ENCODE measurements at places on chromosomes 6 and 20. TPM values are rescaled to one million over a fixed set of nuclear protein-coding genes. Genes with fewer than 3 reads are reported as not detected.

The VNN1 gene
- not detected for total RNA-seq

- DNase-seq, result peak; percentile 18
Observed at GRCh38 chr20:34363465-34364222, 571 bp downstream of the ITCH start.

GRCh38 chr6:42571611-42572342 is 7.9 kb downstream of the UBR2 start:
- no peak for DNase-seq

- peak; percentile 70 for DNase-seq
Observed at GRCh38 chr6:15987569-15987968, 141.3 kb upstream of the MYLIP start.
